Fibroblast of lung (primary cell): ENCODE measurements at places on chromosomes 16 and 17. TPM values are rescaled to one million over a fixed set of nuclear protein-coding genes. Genes with fewer than 3 reads are reported as not detected.

- DNase-seq: no peak
Observed at GRCh38 chr16:11892761-11893160, 23.0 kb downstream of the GSPT1 start.

DNA sequence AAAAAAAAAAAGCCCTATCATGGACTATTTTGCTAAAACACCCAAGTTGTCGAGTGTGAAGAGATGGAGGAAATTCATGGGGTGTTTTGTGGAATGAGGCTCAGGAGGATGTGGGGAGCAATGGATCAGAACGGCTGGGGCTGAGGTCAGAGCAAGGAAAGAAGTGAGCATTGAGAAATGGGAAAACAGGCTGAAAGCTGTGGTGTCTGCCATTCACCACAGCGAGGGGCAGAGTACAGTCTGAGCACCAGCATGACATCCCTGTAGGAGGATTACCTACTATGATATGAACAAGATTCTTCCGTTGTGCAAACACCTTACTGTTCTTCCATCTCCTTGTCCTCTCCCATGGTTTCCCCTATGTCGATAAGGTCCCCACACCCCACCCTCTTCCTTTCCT lies 193.1 kb downstream of the TMEM114 start:
- DNase-seq: no peak

DNA sequence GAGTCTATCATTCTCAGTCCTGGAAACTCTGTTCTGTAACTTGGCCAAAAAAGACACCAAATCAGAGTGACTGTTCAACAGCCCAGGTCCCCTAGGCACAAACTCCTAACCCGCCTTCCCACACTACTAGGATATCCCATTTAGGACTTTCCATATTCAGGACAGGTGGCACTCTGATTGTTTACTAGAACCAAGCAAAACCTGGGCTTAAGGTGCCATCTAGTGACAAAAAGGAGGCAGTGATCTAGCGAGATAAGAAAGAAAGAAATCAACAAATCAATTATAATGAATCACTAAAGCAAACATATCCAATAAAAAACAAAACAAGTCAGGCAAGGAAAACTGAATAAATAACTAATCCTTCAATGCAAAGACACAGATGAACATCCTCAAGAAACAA lies 203.9 kb downstream of the CEP112 start:
- DNase-seq: peak; percentile 57

DNA sequence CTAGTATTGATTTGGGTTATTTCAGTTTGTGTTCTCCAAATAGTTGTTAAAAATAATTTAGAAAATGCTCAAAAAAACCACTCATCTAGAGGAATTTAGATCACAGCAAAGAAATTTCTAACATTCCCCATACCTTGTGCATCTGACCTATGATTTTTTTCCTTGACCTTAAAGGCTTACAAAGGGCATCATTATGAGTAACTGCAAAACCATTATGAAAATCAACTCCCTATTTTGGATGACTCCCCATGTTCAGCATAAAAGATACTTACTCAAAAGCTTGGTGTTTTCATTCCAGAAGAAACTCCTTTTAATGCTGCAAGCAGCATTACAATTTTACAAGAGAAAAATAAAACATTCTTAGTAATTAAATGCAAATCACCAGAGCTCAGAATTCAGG lies 83.2 kb downstream of the GRIN2A start:
- peak; percentile 67 for DNase-seq

DNA sequence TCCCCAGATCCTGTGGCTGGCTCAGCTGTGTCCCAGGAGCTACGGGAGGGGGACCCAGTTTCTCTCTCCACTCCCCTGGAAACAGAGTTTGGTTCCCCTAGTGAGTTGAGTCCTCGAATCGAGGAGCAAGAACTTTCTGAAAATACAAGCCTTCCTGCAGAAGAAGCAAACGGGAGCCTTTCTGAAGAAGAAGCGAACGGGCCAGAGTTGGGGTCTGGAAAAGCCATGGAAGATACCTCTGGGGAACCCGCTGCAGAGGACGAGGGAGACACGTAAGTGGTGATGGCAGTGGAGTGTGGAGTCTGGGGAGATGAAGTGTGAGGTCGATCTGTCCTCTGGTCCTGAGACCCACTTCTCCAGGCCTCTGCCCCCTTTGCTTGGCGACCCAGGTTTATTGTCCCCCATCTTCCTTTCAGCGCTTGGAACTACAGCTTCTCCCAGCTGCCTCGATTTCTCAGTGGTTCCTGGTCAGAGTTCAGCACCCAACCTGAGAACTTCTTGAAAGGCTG lies 585 bp downstream of the WRAP53 start:
- DNase-seq: no peak

- DNase-seq: no peak
Observed at GRCh38 chr17:9606453-9606852, 30.0 kb downstream of the CFAP52 start.

- DNase-seq: no peak
Observed at GRCh38 chr16:48057048-48057447, 98.7 kb downstream of the ABCC12 start.

HASPIN gene
- polyA plus RNA-seq: 1.5 and 4.9 TPM in 2 replicates

CBFA2T3 gene
- polyA plus RNA-seq: 0.05 TPM in 1 of 2 replicates, not detected in the other

MYH11 gene
- polyA plus RNA-seq: 1.3 and 1.9 TPM in 2 replicates
